ENCODE measurements at places on chromosomes 7 and 10.

DNA sequence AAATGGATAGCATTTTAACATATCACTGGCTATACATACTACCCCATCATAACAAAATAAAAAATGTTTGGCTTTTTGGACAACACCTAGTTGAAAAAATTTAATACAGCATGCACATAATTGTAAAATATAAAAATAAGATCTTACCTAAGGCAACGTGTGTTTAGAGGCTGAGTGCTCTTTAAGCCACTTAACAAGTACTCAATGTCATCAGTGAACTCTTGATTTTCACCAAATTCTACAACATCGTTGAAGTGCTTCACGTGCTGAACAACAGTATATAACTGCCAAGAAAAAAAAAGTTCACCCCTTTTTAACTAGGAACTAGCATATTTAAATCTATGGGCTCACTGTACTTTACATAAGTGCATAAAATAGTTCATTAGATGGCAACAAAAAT is 49.5 kb downstream of the WAPL start:
- no peak for DNase-seq

DNA sequence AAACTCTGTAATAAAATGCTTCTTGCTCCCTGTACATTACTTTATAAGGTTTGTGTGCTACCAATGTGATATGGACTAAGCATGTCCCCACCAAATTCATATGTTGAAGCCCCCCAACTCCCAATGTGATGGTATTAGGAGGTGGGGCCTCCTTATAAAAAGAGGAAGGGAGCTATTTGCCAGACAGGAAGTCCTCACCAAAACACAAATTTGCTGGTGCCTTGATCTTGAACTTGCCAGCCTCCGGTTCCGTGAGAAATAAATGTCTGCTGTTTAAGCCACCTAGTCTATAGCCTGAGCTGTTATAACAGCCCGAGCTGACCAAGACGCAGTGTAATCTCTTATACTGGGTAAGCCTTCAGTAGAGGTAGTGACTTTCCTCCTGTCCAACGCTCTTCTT is 114.5 kb downstream of the INHBA start:
- DNase-seq = no peak

- DNase-seq = no peak
Measured at GRCh38 chr10:104328646-104328895, 9.7 kb downstream of the ITPRIP start.

DNA sequence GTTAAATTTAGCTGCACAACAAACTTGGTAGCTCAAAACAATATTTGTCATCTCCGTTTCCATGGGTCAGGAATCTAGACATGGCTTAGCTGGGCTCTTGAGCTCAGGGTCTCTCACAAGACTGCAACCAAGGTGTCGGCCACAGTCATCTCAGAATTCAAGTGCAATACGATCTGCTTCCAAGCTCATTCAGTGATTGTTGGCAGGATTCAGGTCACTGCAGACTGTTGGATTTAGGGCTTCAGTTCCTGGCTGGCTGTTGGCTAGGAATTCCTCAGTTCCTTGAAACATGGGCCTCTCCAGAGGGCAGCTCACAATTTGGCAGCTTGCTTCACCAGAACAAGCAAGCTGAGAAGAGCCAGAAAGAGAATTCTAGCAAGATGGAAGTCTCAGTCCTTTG is 17.5 kb upstream of the CHST3 start:
- DNase-seq = no peak

DNA sequence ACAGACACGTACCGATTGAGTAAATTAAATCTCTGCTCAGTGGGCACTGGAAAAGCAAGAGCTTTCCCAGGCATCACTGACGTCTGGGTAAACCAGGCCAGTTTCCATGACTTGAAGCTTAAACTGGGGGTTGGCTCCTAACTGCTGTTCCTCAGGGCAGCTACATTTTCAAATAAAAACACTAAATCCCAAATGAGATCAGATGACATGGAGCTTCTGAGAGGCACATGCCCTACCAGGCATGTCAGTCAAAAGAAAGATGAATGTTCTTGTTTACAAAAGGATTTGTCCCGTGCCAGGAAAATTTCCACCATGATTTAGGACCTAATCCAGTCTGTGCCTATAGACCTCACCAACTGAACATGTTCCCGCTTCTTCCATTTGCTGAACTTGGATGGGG is 220.2 kb downstream of the KCNMA1 start:
- no peak for DNase-seq

DNA sequence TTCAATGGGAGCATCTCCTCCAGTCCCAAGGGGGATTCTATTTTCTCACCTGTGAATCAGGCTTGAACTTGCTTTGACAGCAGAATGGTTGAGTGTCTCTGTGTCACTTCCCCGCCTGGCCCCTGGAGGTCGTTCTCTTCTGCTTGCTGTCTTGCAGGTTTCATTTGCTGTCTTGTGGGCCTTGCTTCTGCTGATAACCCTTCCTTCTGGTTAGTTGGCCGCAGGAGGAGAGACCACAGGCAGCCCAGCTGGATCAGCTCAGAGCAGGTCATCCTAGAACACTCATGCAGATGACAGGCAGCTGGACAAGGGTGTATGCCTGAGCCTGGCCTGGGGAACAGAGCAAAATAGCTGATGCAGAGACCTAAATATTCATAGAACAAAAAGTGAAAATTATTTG is 344.2 kb upstream of the ADARB2 start:
- no peak for DNase-seq

GRCh38 chr10:114057855-114058254 is 14.2 kb downstream of the ADRB1 start:
- DNase-seq = no peak

DNA sequence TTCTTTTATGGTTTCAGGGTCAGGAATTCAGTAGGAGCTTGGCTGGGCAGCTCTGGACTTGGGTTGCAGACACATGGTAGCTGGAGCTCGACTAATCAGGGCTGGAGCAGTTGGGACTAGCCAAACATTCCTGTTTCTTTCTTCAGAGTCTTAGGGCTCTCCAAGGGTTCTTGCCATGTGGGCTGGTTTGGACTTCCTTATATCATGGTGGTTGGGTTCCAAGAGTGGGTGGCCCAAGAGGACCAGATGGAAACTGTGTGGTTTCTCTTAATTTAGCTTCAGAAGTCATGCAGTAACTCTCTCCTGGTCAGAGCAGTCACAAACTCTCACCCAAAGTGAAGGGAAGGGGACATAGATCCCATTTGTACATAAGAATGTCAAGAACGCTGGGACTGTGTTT is 270.1 kb upstream of the FZD1 start:
- DNase-seq = no peak

DNA sequence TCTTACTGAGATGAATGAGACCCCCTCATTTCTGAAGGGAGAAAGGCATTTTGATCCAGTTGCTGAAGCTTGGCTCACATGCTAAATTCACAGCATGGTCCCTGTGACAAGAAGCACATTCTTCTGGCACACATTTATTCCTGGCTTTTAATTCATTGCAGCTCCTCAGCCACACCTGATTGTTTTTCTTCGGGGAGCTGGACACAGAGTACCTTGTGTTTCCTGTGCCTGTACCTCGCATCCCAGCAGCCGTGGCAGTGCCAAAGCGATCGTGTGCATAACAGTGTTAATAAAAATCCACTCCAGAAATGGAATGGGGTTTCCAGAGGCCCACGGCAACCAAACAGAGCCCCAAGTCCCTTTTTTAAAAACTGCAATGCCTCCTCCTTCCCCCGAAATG is 615.3 kb upstream of the MGMT start:
- DNase-seq = no peak

DNA sequence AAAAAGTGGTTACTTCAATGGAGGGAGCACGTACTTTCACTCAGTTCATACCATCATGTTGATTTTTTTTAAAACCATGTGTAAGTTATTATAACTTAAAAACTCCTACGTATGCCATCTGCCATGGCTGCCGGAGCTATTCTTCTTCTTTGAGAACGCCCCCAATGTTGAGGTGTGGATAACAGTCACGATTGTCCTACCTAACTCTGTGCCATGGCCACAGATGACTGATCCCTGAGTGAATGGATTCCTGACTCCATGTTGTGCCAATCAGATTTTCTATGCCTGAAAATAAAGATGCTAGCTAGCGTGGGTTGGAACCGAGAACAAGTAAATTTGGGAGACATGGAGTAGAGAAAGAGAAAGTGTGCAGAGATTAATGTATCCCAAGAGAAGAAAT is 5.3 kb downstream of the MCMBP start:
- no peak for DNase-seq

DNA sequence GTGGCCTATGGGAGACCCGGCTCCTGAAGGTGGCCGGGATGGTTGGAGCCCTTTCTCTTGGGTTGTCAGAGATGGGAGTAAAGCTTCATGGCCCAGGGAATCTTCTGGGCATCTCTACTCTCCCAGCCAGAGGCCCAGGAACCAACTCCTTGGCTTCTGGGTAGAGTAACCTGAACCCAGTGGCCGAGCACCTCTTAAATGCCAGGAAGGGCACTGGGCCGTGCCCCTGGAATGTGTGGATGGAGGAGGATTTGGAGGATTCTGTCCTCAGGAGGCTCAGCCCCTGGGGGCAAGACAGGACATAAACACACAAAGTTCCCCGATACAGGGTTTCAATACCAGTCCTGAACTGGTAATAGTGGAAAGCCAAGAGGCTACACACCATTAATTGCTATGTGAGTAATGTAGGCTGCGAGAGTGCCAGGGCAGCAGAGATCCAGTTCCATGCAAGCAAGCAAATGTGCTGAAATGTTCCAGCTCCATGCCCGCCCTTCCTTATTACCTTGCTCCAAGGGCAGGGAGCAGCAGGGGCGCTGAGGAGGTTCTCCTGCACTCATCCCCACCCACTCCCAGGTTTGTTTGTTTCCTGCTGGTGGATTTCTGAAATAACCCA is 1.2 kb downstream of the PALD1 start:
- no peak for DNase-seq

GRCh38 chr7:5420067-5420880 is 3.4 kb downstream of the TNRC18 start:
- no peak for DNase-seq

GRCh38 chr7:150511048-150511447 is 3.6 kb upstream of the GIMAP7 start:
- DNase-seq = no peak

GRCh38 chr7:43725251-43725650 is 4.1 kb downstream of the COA1 start:
- no peak for DNase-seq

DNA sequence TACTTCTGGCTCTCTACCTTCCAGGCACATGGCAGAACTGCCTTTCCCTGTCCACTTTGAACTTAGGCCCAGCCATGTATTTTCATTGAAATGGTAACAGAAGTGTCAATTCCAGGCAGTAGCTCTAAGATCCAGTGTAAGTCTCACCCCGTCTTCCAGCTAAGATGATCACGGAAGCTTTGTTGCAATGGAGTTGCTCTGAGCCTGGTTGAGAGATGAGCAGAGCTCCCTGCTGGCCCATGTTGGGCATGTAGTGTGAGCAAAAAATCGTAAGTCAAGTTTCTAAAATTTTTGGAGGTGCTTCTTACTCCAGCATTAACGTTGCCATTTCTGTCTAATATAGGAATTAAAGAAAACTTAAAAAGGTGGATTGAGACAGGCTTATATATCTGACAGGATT is 274.4 kb downstream of the IPMK start:
- no peak for DNase-seq

GRCh38 chr7:98488167-98488566 is 87.3 kb upstream of the BAIAP2L1 start:
- no peak for DNase-seq

DNA sequence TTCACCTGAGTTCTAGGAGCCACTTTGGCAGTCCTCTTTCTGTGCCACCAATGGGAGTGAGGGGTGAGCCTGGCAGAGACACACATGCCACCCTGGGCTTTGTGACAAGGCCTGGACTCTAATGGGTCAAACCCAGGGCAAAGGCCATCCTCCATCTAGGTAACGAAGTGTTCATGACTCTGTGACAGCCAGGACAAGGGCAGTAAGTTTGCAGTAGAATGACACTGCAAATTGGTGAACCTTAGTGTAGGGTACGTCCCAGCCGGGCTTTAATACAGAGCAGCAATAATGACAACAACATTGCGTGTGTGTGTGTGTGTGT is 43.3 kb downstream of the PAPSS2 start:
- no peak for DNase-seq

DNA sequence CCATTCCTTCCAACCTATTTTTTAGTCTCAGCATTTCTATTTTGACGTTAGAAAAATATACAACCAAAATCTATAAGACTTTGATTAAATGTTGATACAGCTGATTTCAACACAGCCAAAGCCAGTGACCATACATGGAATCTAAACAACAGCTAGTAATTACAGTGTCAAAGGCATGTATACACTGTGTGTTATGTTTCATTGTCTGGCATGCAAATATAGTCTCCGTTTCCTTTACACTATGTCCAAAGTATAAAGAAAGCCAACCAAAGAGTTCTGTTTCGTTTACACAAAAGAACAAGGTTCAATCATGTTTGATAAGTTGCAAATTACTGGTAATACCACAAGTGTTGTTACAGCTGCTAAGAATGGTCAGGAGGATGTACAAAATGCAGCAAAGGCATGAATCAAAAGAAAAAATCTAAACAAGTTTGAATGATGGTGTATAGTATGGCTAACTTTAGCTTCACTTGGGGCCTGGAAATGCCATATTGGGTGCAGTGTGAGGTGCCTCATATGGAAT is 268.3 kb upstream of the FERD3L start:
- no peak for DNase-seq

All from left lung (tissue), 14 donors.